Nephron progenitor cell (in vitro differentiated cells): ENCODE measurements at places on chromosomes 5 and 9.

DNA sequence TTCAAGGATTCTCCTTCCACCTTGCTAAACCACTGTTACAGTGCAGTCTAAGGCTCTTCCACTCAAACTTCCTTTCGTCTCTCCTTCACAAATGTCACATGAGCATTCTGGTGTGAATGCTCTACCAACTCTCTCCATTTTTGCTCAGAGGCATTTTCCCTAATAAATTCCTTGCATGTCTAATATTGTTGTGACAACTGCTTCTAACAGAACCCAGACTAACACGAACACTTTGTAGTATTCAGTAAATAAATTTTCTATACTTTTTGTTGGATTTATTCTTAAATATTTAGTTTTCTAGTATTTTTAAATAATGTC, 24.0 kb downstream of the RAPGEF6 start:
- H3K27me3 ChIP-seq = no peaks in the 10 kb centered on the region
- no peaks in the 10 kb centered on the region for H3K4me1 ChIP-seq
- DNase-seq = no peak
- H3K36me3 ChIP-seq = peaks cover 29% of the 10 kb centered on the region
- H3K27ac ChIP-seq = no peak overlapping the region
- H3K4me3 ChIP-seq = no peak overlapping the region

- peaks cover 4% of the 10 kb centered on the region for H3K36me3 ChIP-seq
- peaks cover 100% of the 10 kb centered on the region for H3K27me3 ChIP-seq
- no peak for DNase-seq
- H3K4me1 ChIP-seq = peaks cover 18% of the 10 kb centered on the region
- peak overlapping the region; percentile 68 for H3K4me3 ChIP-seq
Observed at GRCh38 chr5:42993516-42994245, 46.4 kb downstream of the ANXA2R start.

DNA sequence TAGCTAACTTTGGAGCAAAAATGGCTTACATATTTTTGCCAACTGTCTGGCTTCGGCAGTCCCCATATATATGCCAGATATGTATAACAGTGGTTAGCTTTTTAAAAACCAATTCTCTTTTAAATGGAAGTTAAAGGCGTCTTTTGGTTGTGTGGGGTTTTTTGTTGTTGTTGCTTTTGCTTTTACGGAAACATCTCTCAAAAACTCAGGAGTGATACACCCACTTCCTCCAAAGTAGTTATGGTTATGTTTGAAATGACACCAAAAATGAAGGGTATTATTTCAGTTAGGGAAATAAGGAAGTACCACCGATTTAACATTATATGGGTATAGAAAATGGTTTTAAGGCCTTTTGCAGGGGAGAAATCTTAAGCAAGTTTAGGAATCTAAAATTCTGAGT, 2.3 kb downstream of the CNOT8 start:
- H3K4me1 ChIP-seq = peaks cover 52% of the 10 kb centered on the region
- H3K27me3 ChIP-seq = no peaks in the 10 kb centered on the region
- H3K4me3 ChIP-seq = peak overlapping the region; percentile 96
- H3K36me3 ChIP-seq = peaks cover 41% of the 10 kb centered on the region

DNA sequence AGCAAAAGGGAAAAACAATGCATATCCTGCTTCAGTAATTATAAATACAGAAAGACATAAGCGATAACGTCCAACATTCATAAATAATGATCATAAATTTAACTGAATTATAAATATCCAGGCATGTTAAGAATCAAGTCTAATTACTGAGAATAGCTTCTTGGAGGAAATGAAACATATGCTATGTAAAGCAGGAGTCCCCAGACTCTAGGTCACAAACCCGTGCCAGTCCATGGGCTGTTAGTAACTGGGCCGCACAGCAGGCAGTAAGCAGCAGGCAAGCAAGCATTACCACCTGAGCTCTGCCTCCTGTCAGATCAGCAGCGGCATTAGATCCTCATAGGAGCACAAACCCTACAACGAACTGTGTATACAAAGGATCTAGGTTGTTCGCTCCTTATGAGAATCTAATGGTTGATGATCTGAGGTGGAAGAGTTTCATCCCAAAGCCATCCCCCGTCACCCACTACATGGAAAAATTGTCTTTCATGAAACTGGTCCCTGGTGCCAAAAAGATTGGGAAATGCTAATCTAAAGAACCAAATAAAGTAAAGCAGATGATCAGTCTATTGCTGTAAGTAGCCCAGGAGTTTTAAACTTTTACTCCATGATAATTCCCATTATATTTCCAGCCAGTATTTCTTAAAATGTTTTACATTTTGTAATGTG, 50.4 kb downstream of the CERT1 start:
- H3K4me1 ChIP-seq = no peaks in the 10 kb centered on the region
- no peak for DNase-seq
- peaks cover 3% of the 10 kb centered on the region for H3K27me3 ChIP-seq
- H3K4me3 ChIP-seq = no peak overlapping the region
- peaks cover 38% of the 10 kb centered on the region for H3K36me3 ChIP-seq

GRCh38 chr9:93815135-93815534, 140.0 kb downstream of the BARX1 start:
- H3K4me1 ChIP-seq = peaks cover 39% of the 10 kb centered on the region
- H3K36me3 ChIP-seq = no peaks in the 10 kb centered on the region
- no peak overlapping the region for H3K27ac ChIP-seq
- DNase-seq = no peak
- peaks cover 54% of the 10 kb centered on the region for H3K27me3 ChIP-seq
- H3K4me3 ChIP-seq = no peak overlapping the region

DNA sequence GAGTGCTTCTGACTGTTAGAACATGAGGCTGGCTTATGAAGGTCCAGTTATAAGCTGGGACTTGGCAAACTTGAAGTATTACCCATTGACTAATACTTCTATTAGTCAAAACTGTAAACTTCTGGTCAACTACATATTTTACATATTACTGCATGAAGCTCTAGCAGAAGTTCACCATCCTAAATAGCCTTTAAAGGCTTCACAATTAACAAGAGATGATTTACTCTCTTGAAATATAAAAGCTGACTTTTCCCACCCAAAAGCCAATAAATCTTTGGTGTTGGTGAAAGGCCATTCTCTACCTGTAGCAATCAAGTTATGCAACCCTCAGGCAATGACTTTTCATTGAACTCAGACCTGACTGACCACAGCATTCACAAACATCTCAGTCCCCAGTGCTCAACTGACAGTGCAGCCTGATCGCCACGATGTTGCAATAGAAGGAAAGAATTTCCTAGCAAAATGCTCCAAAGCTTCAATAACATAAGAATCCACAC, 345.6 kb downstream of the EBF1 start:
- DNase-seq = no peak
- H3K36me3 ChIP-seq = no peaks in the 10 kb centered on the region
- H3K4me3 ChIP-seq = no peak overlapping the region

DNA sequence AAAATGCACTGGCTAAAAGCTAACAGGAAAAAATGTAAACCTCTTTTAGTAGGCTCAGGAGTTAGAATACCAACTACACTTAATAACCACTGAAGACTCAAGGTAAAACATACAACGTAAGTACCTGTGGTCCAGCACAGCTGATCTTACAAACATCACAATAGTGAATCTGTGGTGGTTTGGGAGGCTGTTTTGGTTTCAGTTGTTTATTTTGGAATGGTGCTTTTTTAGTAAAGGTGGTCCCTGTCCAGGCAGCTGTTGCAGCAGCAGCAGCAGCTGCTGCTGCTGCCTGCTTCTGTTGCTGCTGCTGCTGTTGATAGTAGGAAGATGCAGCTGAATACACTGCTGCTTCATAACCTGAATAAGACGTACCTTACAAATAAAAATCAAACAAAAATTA, 37.9 kb downstream of the ZFR start:
- H3K36me3 ChIP-seq = peaks cover 52% of the 10 kb centered on the region
- no peaks in the 10 kb centered on the region for H3K4me1 ChIP-seq
- no peak overlapping the region for H3K27ac ChIP-seq
- H3K27me3 ChIP-seq = no peaks in the 10 kb centered on the region

DNA sequence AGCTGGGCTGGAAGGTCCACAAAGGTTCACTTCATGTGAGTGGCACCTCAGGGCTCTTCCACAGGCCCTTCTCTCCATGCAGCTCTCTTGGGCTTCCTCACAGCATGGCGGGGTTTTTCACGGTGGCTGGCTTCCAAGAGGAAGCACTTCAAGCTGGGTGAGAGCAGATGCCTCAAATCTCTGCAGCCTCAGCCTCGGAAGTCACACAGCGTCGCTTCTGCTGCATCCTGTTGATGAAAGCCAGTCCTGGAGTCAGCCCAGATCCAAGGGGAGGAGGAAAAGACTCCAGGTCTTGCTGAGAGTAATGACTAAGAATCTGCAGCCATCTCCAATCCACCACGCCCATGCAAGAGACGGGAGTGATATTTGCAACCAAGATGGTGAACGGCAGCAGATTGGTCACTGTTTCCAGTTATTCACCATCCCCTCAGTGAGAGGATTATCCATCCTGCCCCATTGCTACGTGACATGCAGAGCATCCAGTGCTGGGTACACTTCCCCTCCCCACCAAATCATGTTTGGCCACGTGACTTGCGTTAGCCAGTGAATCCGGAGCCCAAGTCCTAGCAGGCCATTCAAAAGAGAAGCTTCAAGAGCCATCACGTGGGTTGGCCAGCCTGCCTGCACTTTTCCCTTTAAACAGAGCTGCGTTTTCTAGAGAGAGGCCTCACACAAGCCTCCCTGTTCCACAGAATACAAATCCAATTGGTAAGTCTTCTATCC, 173.9 kb downstream of the C9orf50 start:
- no peak overlapping the region for H3K27ac ChIP-seq
- H3K27me3 ChIP-seq = peaks cover 8% of the 10 kb centered on the region
- no peaks in the 10 kb centered on the region for H3K36me3 ChIP-seq

DNA sequence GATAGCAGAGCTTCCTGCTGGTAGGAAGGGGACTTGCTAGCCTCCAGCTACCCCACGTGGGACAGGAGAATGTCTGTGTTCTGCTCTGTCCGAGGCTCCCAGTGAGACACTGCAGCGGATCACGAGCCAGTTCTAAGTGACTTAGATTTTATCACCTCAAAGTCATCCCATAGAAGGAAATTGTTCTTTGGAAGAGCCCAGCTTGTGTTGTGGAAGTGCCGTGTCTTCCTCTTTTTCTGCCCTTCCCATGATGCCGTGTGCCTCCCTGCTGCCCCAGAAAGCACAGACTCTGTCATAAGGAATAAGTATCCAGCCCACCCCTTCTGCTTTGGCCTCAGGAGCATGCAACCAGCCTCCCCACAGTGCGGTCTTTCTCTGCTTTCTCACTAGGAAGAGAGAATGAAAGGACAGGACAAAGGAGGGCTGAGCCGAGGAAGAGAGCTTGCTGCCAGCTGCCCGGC, 35.6 kb downstream of the RUFY1 start:
- no peak overlapping the region for H3K4me3 ChIP-seq
- peak overlapping the region; percentile 36 for H3K27ac ChIP-seq
- peaks cover 5% of the 10 kb centered on the region for H3K27me3 ChIP-seq
- DNase-seq = no peak
- H3K36me3 ChIP-seq = peaks cover 57% of the 10 kb centered on the region
- no peaks in the 10 kb centered on the region for H3K4me1 ChIP-seq

- no peaks in the 10 kb centered on the region for H3K36me3 ChIP-seq
- H3K27ac ChIP-seq = no peak overlapping the region
- no peak overlapping the region for H3K4me3 ChIP-seq
Observed at GRCh38 chr5:140140435-140140834, 14.7 kb downstream of the IGIP start.

GRCh38 chr5:11152368-11152767, 391.3 kb upstream of the DAP start:
- H3K4me1 ChIP-seq = peaks cover 12% of the 10 kb centered on the region
- H3K36me3 ChIP-seq = no peaks in the 10 kb centered on the region
- no peak for DNase-seq
- no peak overlapping the region for H3K4me3 ChIP-seq
- H3K27me3 ChIP-seq = no peaks in the 10 kb centered on the region

GRCh38 chr5:191036-191948, at the start of gene LRRC14B:
Gene LRRC14B, plus strand, starts transcription at chr5:191495. Its CDS starts 44 bp downstream, at chr5:191539.
- no peaks in the 10 kb centered on the region for H3K36me3 ChIP-seq
- no peak for DNase-seq
- peak within 1 kb of the TSS; percentile 50 for H3K4me3 ChIP-seq
- H3K27ac ChIP-seq = no peak within 1 kb of the TSS

- no peak for DNase-seq
- H3K36me3 ChIP-seq = peaks cover 49% of the 10 kb centered on the region
- H3K4me1 ChIP-seq = peaks cover 28% of the 10 kb centered on the region
- H3K27ac ChIP-seq = no peak overlapping the region
- no peaks in the 10 kb centered on the region for H3K27me3 ChIP-seq
- H3K4me3 ChIP-seq = no peak overlapping the region
Observed at GRCh38 chr5:80234116-80234948, 21.5 kb downstream of the SERINC5 start.

GRCh38 chr9:23651051-23651450, 175.0 kb downstream of the ELAVL2 start:
- peaks cover 7% of the 10 kb centered on the region for H3K4me1 ChIP-seq
- H3K27ac ChIP-seq = no peak overlapping the region
- no peaks in the 10 kb centered on the region for H3K27me3 ChIP-seq
- H3K4me3 ChIP-seq = no peak overlapping the region
- H3K36me3 ChIP-seq = peaks cover 6% of the 10 kb centered on the region
- DNase-seq = no peak

GRCh38 chr5:124665625-124666024, 80.8 kb downstream of the ZNF608 start:
- no peak for DNase-seq
- no peaks in the 10 kb centered on the region for H3K27me3 ChIP-seq
- peak overlapping the region; percentile 11 for H3K4me3 ChIP-seq
- peak overlapping the region; percentile 85 for H3K27ac ChIP-seq
- H3K4me1 ChIP-seq = peaks cover 27% of the 10 kb centered on the region

DNA sequence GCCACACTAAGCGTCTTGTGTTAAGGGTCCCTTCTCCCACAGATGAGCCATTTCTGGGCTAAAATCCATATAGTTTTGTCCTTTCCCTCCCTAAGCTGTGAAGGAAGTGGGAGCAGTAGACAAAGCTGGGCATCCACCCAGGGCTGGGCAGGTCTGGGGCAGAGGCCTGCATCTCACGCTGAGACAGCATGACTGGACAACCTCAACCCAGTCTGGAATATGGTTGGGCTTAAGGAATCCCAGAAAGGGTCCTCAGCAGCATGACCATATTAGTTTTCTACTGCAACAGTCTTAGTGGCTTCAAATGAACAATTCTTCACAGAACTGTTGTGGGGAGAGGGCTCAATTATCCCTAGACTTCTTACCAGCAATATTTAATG, 173.8 kb downstream of the AUH start:
- H3K36me3 ChIP-seq = peaks cover 6% of the 10 kb centered on the region
- no peak overlapping the region for H3K27ac ChIP-seq
- no peak overlapping the region for H3K4me3 ChIP-seq
- no peak for DNase-seq

- H3K4me1 ChIP-seq = peaks cover 16% of the 10 kb centered on the region
- no peak overlapping the region for H3K4me3 ChIP-seq
- H3K27me3 ChIP-seq = no peaks in the 10 kb centered on the region
Observed at GRCh38 chr9:70561786-70562395, 147.4 kb upstream of the KLF9 start.

- peak within 1 kb of the TSS; percentile 49 for H3K4me3 ChIP-seq
- H3K27ac ChIP-seq = no peak within 1 kb of the TSS
- H3K36me3 ChIP-seq = no peaks in the 10 kb centered on the region
- peaks cover under 1% of the 10 kb centered on the region for H3K4me1 ChIP-seq
Observed at GRCh38 chr5:139795074-139796001, at the start of gene PSD2. Gene PSD2, plus strand, starts transcription at chr5:139795808. Its CDS starts 13,633 bp downstream, at chr5:139809441.
